ENCODE measurements at places on chromosomes 7 and 10. TPM values are rescaled to one million over a fixed set of nuclear protein-coding genes. Genes with fewer than 3 reads are reported as not detected.

GIMAP4 gene
- not detected for total RNA-seq

EGR2 gene
- total RNA-seq: 0.86 TPM

SFMBT2 gene
- total RNA-seq: 14.9 TPM

MARCHF5 gene
- 31.8 TPM for total RNA-seq

PRKCQ gene
- 4.2 TPM for total RNA-seq

EPDR1 gene
- 81.3 TPM for total RNA-seq

SPRN gene
- 0.16 TPM for total RNA-seq

SEMA3C gene
- 76.0 TPM for total RNA-seq

LRRC18 gene
- not detected for total RNA-seq

SLC16A9 gene
- total RNA-seq: 0.07 TPM

HYAL4 gene
- total RNA-seq: not detected

PPP1R9A gene
- 5.7 TPM for total RNA-seq

C10orf90 gene
- total RNA-seq: 2.7 TPM

ACBD7 gene
- total RNA-seq: 0.85 TPM

RBP4 gene
- 10.4 TPM for total RNA-seq

ABCB1 gene
- 0.09 TPM for total RNA-seq

GSTO2 gene
- total RNA-seq: 2.2 TPM

FKBP6 gene
- total RNA-seq: not detected

TMEM60 gene
- 25.8 TPM for total RNA-seq

DNMBP gene
- total RNA-seq: 36.0 TPM

STAG3 gene
- total RNA-seq: 0.15 TPM

TRUB1 gene
- total RNA-seq: 16.4 TPM

LRRC17 gene
- 0.10 TPM for total RNA-seq

COL1A2 gene
- total RNA-seq: 0.16 TPM

HOXA2 gene
- total RNA-seq: 1.4 TPM

CPXM2 gene
- total RNA-seq: not detected

OR2F1 gene
- not detected for total RNA-seq

TFR2 gene
- total RNA-seq: 2.6 TPM

FOXI2 gene
- total RNA-seq: not detected

ACSL5 gene
- 0.13 TPM for total RNA-seq

PTPN20 gene
- total RNA-seq: 4.9 TPM

OIT3 gene
- total RNA-seq: not detected

DEPP1 gene
- 1.8 TPM for total RNA-seq

NPSR1 gene
- not detected for total RNA-seq

FZD8 gene
- total RNA-seq: 7.5 TPM

DMBT1 gene
- not detected for total RNA-seq

SEMA3D gene
- total RNA-seq: 0.05 TPM

SLC26A5 gene
- total RNA-seq: not detected

HTR5A gene
- total RNA-seq: not detected

ZCWPW1 gene
- total RNA-seq: 1.8 TPM

GIMAP2 gene
- not detected for total RNA-seq

USP6NL gene
- total RNA-seq: 14.8 TPM

UTF1 gene
- total RNA-seq: not detected

CCNY gene
- 44.4 TPM for total RNA-seq

JCAD gene
- total RNA-seq: 9.6 TPM

LRRTM3 gene
- total RNA-seq: not detected

CFAP69 gene
- 3.2 TPM for total RNA-seq

UNCX gene
- 0.07 TPM for total RNA-seq

PON1 gene
- total RNA-seq: 0.28 TPM

WNT2 gene
- not detected for total RNA-seq

SPDYE2B gene
- not detected for total RNA-seq

PKD1L1 gene
- 0.20 TPM for total RNA-seq

GDF2 gene
- not detected for total RNA-seq

Measured in A549 treated with DMSO at 1 μM for 4 hours (cell line).